ENCODE measurements at places on chromosomes 12 and 14.

DNA sequence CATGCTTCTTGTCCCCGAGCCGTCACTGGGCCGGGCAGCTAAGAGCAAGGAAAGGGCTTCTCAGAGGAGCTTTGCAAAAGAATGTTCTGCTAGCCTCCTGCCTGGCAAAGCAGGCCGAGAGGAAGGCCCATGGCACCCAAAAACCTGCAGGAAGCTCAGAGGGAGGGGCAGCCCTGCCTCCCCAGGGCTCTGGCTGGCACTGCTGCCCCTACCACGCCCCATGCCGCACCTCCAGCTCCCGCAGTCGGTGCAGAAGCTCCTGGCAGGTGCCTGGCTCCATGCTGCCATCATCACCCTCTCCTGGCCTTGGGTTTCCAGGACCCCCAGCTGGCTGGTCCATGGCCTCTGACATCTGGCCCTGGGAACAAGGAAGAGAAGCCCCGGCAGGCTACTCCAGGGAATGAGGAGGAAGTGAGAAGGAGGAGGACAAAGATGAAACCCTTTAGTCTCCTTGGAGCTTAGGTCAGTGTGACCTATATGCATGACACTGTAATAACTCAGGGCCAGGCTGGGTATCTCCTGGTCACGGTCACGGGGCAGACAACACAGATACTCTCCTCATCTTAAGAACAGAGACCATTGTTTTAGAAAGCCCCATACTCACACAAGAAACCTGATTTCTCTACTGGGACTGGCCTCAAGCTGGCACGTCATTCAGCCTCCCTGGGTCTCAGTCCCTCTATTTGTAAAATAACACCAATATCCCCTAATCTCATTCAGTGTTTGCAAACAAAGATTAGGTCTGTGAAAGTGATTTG is 24.3 kb downstream of the NCKAP5L start:
- DNase-seq = no peak

DNA sequence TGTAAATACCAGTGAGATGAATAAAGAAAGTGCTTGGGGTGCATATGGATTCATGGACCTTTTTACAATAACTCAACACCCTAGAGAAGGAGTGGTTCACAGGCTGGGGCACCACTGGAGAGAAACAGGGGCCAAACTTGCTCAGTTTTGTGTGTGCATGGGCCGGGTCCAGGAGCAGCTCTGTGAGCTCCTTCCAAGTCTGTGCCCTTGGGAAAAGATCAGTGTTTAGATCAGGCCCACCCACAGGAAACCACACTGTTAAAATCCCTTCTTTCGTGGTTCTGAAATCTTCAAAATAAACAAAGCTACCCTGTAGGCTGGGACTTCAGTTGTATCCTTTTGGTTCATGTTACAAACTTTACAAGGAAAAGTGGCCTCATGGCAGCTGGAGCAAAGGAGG is 156.1 kb upstream of the TMEM260 start:
- no peak for DNase-seq

GRCh38 chr14:104577847-104578301 is 1.7 kb upstream of the C14orf180 start:
- no peak for DNase-seq

DNA sequence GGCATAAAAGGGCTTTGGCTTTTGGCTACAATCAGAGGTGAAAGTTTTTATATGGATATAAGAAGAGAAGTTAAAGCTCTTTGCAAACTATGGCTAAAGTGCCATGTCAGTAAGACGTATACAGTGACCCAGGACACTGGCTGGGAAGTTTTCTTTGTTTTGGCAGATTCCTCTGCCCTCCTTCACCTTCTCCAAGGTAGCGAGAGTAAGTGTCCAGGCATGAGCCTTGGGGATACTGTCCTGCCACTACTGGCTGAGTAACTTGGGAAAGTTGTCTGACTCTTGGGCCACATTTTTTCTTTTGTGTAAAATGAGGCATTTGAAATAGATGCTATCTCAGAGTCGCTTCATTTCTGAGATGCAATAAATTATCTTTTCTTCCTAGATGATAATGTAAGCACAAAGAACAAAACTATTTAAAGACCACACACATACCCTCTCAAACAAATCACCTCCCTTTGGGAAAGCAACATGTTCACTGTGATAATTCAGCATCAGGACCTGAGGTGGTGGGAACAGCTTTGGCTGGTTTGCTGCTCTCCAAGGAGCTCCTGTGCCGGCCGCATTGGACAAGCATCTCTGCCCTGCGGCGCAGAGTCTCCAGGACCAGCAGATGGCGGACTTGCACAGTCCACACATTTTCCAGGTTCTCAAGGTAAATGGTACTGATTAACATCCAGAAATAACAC is 106.3 kb downstream of the PTCSC3 start:
- peak; percentile 57 for DNase-seq

GRCh38 chr12:92558806-92559205 is 144.0 kb upstream of the PLEKHG7 start:
- DNase-seq = no peak

GRCh38 chr14:105330491-105330895 is 15.9 kb downstream of the PACS2 start:
- DNase-seq = no peak

- DNase-seq = no peak
Measured at GRCh38 chr14:99123208-99123870, 148.7 kb downstream of the BCL11B start.

GRCh38 chr14:85531141-85531586 is 1.2 kb downstream of the FLRT2 start:
- DNase-seq = no peak

DNA sequence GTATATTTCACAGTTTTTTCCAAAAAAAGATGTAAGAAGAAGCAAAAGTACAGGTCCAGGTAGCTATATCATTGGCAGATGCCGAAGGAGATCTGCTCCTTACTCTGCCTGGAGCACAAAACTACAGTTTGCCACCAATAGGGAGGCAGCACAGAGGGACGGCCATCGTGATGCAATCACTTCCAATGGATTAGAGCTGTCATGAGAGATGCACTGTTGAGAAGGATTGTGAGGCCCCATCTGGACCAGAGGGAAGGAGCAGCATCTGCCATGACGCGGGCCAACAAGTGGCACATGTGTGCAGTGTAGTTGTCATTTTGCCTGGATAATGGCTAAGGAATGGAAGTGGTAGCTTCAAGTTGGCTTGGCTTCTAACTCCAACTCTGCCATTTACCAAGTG is 318.8 kb upstream of the FKBP4 start:
- DNase-seq = no peak

- no peak for DNase-seq
Measured at GRCh38 chr12:82299319-82300025, 58.7 kb downstream of the CCDC59 start.

- peak; percentile 78 for DNase-seq
Measured at GRCh38 chr14:21268617-21269251, 508 bp downstream of the HNRNPC start.

- no peak for DNase-seq
Measured at GRCh38 chr12:109510196-109510595, 32.8 kb downstream of the UBE3B start.

DNA sequence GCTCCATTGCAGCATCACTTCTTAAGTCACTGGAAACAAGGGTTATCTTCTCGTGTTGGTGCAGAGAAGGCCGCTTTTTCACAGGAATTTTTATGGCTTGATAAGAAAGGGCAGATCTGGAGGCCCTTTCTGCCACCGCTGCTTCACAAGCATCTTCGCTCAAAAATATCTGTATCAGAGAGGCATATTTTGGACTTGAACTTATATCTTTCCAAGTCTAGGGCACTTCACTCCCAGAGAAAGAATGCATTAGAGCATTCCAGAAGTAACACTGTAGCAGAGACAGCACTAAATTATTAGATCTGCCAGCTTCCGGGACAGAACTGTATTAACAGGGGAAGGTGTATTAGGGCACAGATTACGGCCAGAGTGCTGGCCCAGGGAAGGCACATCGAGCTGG is 151.7 kb upstream of the AMIGO2 start:
- no peak for DNase-seq

Data from OCI-LY7 (cell line).